ENCODE measurements at places on chromosomes 3 and 15. TPM values are rescaled to one million over a fixed set of nuclear protein-coding genes. Genes with fewer than 3 reads are reported as not detected.
A peak's percentile ranks its signal among the peaks of the same experiment; 100 is the strongest.

GRCh38 chr3:76310667-76311066 is 525.3 kb upstream of the ZNF717 start:
- ATAC-seq = no peak

- ATAC-seq = no peak
Measured at GRCh38 chr15:101147181-101147580, 104.7 kb downstream of the CHSY1 start.

DNA sequence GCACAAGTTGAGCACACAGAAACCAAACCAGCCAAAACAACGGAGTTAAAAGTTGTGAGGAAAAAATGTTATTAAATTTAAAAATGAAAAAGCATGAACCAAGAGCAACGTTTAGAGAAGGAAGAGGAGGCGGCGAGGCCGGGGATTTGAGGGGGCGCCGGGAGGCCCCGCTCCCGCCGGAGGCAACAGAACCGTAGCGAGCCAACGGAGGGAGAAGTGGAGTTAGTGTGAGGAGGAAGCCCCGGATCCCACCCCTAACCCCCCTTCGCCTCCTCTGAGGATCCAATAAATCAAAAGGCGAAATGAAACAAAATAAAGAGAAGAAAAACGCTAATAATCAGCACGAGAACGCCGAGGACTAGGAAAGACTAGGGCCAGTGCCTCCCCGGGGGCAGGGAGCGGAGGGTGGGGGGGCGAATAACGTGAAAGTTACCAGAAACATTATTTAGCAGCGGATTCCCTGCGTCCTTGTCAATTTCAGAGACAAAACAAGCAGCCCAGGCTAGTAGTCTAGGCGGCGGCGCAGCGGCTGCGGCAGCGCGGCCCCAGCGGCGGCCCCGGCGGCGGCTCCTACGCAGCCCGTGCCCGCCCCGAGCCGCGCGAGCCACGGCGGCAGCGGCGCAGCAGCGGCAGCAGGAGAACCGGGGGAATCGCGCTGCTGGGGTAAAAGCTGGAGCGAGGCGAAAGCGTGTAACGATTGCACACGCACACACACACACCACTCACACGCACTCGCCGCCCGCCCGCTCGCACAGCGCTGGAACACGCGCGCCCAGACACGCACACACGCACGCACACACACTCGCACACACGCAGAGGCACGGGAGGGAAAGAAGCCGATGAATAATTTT is 1.7 kb downstream of the MEIS2 start:
- ATAC-seq = no peak

DNA sequence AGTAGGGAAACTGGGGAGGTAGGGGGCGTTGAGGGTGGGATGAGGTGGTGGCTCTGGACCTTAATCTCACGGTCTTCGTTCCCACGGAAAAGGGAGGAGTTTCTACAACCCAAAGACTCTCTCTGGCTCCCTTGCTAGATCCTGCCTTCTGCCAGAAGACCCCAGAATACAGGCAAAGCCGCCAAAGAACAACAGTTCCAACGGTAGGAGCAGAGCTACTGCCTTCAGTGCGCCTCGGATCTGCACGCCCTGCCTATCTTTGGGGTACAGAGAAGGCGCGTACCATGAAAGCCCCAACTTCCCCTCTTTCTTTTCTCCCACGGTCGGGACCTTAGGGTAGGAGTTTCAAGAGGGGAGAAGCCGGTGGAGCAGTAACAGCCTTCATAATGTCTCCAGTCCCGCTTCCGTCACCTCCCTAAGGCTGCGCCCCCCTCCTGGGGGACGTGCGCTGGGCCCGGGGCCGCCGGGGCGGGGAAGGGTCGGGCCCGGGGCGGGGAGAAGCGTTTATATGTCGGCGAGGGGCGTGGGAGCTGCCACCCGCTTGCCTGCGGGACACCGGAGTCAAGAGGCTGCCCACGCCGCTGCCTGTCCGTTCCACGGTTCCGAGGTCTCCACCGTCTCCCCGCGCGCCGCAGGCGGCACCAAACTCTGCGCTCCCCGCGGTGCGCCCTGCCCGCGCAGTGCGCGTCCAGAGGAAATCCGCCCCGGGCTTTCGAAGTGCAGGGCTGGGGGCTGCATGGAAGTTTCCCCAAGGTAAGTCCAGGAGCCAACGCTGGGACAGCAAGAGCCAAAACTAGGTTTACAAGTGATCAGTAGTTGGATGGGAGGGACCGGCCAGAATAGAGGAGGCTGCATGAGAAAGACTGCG is at the start of gene COL6A6:
COL6A6 (plus strand) TSS at position 533 of the 868 bp plus-strand sequence. CDS start 43,188 bp downstream, outside the sequence.
- ATAC-seq = no peak

GRCh38 chr3:55402886-55403609 is 84.1 kb downstream of the WNT5A start:
- ATAC-seq = no peak

The CKMT1B gene
- not detected for total RNA-seq

DNA sequence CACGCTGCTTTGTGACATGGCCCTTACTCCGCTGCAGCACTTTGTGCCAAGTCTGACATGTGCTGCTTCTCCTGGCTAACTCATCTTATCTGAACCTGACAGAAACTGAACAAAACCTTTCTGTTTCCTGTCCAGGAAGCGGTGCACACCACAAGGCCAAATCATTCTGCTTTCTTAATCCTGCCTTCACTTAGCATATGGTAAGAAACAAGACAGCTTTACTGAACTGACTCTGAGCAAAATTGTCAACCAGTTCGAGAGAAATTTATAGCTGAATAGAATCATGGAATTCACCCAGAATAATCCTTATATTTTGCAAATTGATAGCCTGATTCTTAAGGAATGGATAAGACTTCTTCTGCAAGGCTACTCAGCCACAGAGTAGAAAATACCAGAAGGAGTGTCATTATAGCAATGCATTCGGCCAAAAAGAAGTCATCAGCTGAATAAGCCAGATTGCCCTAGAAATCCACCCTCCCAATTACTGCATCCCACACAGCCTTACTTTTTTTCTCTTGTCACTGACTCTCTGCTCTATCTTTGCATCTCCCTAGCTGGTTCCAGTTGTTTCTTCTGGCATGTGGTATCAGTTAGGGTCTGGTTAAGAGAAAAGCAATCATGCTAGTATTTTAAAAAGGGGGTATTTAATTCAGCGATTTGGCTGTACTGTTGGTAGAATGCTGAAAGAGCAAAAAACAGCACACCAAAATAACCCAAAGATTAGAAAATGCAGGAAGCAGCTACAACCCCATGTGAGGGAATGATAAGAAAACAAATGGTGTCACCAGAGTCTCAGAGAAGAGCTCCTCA is 41.6 kb upstream of the STRIT1 start:
- ATAC-seq = no peak

- no peak for ATAC-seq
Measured at GRCh38 chr15:65056868-65057548, 10.8 kb downstream of the RASL12 start.

GRCh38 chr15:65579762-65580161 is 31.2 kb downstream of the INTS14 start:
- ATAC-seq = no peak

The PLA2G4B gene
- 3.9 TPM for total RNA-seq

DNA sequence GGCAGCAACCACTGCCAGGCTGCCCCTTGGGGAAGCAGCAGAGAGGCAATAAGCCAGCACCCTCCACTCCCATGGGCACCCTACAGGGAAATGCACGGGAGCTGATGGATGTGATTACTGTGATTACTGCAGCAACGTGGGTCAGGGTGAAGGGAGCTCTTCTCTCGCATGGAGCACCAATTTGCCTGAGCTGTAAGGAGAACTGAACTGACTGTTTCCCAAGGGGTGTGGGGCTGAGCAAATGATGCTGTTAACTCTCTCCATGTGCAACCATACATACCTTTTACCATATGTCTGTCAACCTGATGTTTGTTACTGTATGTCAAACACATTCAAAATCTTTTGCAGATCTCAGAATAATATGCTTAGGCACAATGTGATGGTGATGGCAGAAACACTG is 680.6 kb downstream of the SQOR start:
- no peak for ATAC-seq

DNA sequence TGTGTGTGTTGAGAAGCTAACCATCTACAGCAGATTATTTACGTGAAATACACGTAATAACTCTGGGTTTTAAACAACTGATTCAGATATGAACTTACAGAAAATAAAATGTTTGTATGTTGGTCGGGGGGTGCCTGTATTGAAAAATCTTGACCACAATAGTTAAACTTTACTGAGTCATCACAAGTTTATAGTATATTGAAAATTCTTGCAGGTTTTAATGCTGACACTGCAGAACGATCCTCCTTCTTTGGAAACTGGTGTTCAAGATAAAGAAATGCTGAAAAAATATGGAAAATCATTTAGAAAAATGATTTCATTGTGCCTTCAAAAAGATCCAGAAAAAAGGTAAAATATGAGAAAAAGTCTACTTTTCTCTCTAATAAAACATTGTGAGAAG is 41.3 kb upstream of the SLC22A13 start:
- no peak for ATAC-seq

The CCR9 gene
- not detected for total RNA-seq

DNA sequence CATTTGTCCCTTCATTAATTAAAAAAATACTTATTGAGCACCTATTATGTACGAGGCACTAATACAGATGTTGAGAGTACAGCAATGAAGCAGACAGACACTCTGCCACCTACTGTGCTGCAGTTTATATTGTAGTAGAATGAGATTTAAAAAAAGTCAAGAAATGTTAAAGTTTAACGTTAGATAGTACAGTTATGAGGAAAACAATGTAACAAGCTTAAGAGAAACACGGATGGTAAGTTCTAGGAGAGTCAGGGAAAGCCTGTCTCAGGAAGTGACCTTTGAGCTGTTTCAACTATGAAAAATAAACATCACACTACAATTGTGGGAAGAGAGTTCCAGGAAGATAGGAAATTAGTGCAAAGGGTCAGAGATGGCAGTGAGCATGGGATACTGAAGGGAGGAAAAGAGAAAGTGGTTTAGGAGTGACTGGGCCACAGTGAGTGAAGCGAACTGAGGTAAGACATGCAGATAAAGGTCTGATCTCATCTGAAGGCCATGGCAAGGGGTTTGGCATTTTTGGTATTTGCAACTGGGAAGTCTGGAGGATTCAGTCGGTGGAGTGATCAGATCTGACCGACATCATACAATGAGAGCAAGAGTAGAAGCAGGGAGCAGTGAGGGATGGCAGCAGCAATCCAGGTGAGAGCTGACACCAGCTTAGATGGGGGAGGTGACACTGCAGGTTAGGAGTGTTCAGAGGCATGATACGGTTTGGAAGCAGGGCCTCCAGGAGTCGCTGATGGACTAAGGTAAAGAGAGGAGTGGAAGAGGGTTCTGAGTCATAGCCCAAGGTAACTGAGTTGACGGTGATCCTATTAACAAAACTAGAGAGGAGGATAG is 28.5 kb downstream of the PLSCR4 start:
- ATAC-seq = peak; percentile 57

The SLC6A1 gene
- total RNA-seq = 0.62 TPM

GRCh38 chr15:88509964-88510363 is 36.5 kb downstream of the DET1 start:
- ATAC-seq = no peak

GRCh38 chr3:41364736-41365135 is 165.4 kb downstream of the CTNNB1 start:
- no peak for ATAC-seq

- ATAC-seq = no peak
Measured at GRCh38 chr15:75841626-75842025, 1.6 kb upstream of the UBE2Q2 start.

The BCL2A1 gene
- total RNA-seq = not detected

The MORC1 gene
- total RNA-seq = not detected
